ENCODE measurements at places on chromosomes 16 and 17.
A peak's percentile ranks its signal among the peaks of the same experiment; 100 is the strongest.

DNA sequence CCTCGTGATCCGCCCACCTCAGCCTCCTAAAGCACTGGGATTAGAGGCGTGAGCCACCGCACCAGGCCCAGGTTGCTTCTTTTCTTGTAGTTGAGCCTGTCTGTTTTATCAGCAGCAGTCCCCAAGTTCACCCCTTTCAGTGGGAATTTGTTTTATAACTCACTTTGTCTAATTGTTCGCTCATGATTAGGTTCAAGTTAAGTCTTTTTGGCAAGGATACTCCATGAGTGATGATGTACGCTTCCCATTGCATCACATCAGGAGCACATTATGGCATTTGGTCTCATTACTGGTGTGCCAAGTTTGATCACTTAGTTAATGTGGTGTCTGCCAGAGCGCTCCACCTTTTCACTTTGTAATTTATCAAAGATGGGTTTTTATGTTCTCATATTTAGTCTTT is 14.4 kb upstream of the GJD3 start:
- DNase-seq, result no peak

GRCh38 chr16:2465653-2466415 is 5.3 kb upstream of the NTN3 start:
- no peak for DNase-seq

- no peak for DNase-seq
Observed at GRCh38 chr16:89361751-89362539, 128.4 kb downstream of the ANKRD11 start.

DNA sequence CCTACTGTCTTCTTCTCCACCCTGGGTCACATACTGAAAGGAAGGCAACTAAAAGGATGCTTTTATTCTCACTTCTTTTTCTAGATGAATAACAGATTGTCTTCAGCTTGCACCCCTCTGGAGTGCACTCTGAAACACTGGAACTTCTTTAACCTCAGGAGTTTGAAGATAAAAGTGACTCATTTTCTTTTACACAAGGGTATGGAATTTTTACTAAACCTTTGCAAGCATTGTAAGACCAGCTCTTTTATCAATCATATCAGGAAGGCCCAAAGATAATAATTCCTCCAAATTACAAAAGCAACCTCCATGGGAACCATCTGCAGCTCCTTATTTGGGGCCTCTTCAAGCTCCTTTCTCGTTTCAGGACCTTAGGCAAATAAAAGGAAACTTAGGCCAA is 193.5 kb upstream of the KIF2B start:
- no peak for DNase-seq

- DNase-seq, result no peak
Observed at GRCh38 chr17:35931794-35932425, 1.3 kb upstream of the RDM1 start.

GRCh38 chr17:82799591-82799990 is 40.2 kb downstream of the ZNF750 start:
- DNase-seq, result no peak

- DNase-seq, result peak; percentile 96
Observed at GRCh38 chr16:58022601-58023371, 2.8 kb upstream of the MMP15 start.

GRCh38 chr16:35182943-35183550 is 1723.6 kb downstream of the TP53TG3F start:
- DNase-seq, result no peak

- peak; percentile 73 for DNase-seq
Observed at GRCh38 chr17:31858642-31859486, at the start of gene COPRS. Gene COPRS (minus strand): TSS chr17:31859244. CDS start chr17:31859199, 45 bp downstream.

GRCh38 chr17:1071103-1071825 is 74.3 kb downstream of the TIMM22 start:
- DNase-seq, result no peak

- no peak for DNase-seq
Observed at GRCh38 chr17:51830451-51830850, 328.1 kb downstream of the CA10 start.

- DNase-seq, result no peak
Observed at GRCh38 chr16:80719573-80719972, 84.8 kb downstream of the CDYL2 start.

DNA sequence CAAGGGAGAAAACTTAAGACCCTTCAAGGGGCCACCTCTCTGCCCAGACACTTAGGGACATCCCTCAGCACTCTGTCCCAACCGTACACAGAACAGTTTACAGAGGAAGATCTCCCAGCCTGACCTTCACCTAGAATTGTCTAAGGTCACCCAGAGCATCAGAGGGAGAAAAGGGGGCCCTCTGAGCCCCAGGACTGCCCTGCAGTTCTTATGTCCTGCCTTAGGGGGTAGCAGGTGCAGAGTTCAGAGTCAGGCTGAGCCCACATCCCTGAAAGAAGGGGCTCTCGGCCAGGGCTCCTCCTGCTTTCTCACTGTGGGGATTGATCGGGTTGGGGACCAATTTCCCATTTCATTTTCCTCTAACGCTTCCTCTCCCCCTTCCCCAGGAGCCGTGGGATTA is 15.4 kb downstream of the CA4 start:
- no peak for DNase-seq

GRCh38 chr16:53966821-53967571 is 263.0 kb downstream of the FTO start:
- DNase-seq, result no peak

GRCh38 chr16:10013774-10014173 is 168.5 kb downstream of the GRIN2A start:
- DNase-seq, result no peak

GRCh38 chr17:73826181-73826871 is 182.1 kb upstream of the SDK2 start:
- DNase-seq, result no peak

GRCh38 chr17:21602176-21602575 is 90.1 kb upstream of the KCNJ18 start:
- DNase-seq, result no peak

DNA sequence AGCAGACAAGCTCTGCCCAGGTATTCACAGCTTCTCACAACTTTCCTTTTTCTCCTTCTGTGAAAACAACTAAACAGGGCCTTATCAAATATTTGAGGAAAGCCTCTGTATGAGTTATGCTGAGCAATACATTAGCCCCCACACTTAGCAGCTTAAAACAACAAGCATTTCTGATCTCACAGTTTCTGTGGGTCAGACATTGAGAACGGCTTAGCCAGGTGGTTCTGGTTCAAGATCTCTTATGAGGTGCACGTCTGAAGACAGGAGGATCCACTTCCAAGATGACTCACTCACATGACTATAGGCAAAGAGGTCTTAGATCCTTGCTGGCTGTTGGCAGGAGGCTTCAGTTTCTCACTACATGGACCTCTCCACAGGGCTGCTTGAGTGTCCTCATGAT is 181.4 kb upstream of the WSCD1 start:
- no peak for DNase-seq

- no peak for DNase-seq
Observed at GRCh38 chr16:78821335-78821734, 721.9 kb downstream of the WWOX start.

DNA sequence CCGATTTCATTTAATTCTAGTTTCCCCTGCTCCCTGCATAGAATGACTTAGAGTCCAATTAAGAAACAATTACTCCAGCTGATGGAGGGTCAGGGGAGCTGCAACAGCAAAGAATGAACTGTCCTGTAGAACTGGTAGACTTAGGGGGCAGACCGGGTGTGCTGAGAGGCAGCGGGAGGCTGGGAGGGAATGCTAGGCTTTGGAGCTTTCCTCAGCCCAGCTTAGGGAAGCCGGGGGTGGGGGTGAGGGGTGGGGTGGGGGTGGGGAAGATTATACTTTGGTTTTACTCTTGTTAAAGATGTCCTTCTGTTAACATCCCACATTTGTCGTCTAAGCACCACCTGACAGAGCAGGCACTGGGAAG is 458.6 kb upstream of the ASIC2 start:
- no peak for DNase-seq

GRCh38 chr16:86566601-86566965 is at the start of gene FOXC2:
Gene FOXC2 (plus strand): TSS chr16:86566829. CDS start chr16:86567336, 507 bp downstream.
- DNase-seq, result no peak

DNA sequence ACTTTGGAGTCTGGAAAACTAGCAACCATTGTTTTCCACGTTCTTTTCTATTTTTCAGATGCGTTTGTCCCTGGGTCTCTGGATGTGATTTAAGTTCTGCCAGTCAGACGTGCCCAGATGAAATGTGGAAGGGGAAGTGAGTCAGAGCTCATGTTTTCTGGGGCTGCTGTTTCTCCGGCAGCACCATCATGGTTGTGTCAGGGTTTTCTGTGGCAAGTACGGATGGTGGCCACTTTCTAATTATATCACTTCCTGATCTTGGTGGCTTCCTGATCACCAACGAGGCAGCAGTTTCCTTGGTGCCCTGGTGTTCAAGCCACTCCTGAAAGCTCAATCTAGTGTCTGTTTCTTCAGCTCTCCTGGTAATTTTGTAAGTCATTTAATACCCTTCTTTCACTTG is 31.4 kb upstream of the PMFBP1 start:
- no peak for DNase-seq

- no peak for DNase-seq
Observed at GRCh38 chr16:88893127-88893968, 26.9 kb upstream of the PABPN1L start.

GRCh38 chr16:88763502-88764053 is 21.4 kb downstream of the PIEZO1 start:
- DNase-seq, result no peak

- DNase-seq, result no peak
Observed at GRCh38 chr17:60493847-60494321, 32.2 kb downstream of the APPBP2 start.

DNA sequence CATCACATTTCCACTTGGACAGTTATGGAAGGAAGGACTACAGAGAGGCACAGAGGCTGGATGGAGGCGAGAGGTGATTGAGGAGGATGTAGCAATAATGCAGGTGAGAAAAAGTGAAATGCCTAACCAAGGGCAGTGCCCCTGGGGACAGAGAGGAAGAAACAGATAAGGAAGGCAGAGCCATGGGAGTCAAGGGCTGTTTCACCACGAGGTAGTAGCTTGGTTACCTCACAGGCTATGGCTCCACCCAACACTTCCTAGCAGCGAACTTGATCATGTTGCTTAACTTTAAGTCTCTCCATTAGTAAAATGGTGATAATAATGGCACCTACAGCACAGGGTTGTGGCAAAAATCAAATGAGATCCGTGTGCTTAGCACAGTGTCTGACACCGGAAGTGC is 83.9 kb downstream of the YPEL2 start:
- no peak for DNase-seq

DNA sequence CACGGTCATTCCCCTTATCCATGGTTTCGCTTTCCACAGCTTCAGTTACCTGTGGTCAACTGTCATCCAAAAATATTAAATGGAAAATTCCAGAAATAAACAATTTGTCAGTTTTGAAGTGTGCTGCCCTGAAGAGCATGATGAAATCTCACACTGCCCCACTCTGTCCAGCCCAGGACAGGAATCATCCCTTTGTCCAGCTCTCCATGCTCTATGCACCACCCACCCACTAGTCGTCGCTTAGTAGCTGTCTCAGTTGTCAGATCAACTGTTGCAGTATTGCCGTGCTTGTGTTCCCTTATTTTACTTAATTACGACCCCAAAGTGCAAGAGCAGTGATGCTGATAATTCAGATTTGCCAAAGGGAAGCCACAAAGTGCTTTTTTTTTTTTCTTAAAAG is 10.3 kb downstream of the KRT9 start:
- DNase-seq, result no peak

DNA sequence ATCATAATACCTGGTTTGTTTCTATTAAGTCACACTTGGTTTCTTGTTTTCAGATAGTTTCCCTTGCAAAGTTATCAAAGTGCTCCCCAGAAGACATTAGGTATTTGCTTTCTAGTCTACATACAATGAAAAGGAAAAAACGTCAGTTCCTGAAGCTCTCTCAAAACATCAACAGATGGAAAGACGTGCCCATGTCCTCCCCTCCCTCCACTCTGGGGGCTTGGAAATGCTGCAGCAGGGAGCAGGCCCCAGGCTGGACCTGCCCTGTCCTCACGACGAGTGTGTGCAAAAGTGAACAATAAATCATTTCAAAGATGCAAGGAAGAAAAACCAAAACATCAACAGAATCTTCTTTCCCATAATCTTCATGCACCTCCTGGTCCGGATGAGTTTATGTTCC is 118.5 kb downstream of the USP22 start:
- DNase-seq, result no peak

DNA sequence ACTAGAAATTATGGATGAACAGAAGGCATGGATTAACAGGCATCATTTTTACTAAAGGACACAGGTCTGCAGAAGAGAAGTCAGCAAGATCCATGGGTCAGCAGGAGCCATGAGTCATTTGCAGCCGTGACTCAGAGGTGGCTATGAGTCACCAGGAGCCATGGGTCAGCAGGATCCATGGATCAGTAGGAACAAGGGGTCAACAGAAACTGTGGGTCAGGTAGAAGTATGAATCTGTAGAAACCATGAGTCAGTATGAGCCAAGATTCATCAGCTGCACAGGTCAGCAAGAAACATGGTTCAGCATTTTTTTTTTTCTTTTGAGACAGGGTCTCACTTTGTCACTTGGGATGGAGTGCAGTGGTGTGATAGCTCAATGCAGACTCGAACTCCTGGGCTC is 58.2 kb upstream of the HS3ST4 start:
- DNase-seq, result no peak

DNA sequence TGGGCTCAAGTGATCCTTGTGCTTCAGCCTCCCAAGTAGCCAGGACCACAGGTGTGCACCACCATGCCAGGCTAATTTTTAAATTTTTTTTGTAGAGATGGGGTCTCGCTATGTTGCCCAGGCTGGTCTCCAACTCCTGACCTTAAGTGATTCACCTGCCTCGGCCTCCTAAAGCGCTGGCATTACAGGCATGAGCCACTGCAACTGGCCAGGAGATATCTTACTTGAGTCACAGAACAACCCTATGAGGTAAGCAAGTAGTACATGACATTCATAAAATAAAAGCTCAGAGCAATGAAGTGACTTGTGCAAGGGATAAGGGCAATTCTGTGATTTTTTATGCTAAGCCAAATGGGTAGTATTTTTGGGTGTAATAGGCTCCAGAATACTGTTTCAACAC is 57.3 kb downstream of the CDC27 start:
- DNase-seq, result no peak

GRCh38 chr17:2594722-2595599 is 1.5 kb downstream of the PAFAH1B1 start:
- peak; percentile 2 for DNase-seq

DNA sequence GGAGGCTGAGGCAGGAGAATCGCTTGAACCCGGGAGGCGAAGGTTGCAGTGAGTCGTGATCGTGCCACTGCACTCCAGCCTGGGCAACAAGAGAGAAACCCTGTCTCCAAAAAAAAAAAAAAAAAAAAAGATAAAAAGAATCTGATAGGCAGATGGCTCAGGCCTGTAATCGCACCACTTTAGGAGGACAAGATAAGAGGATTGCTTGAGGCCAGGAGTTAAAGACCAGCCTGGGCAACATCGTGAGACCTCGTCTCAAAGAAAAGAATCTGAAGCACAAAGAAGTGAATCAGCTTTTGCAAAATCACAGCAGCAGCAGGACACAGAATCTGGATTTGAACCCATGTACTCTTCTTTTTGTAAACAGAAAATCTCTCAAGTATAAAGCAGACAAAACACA is 7.6 kb downstream of the NOB1 start:
- no peak for DNase-seq

DNA sequence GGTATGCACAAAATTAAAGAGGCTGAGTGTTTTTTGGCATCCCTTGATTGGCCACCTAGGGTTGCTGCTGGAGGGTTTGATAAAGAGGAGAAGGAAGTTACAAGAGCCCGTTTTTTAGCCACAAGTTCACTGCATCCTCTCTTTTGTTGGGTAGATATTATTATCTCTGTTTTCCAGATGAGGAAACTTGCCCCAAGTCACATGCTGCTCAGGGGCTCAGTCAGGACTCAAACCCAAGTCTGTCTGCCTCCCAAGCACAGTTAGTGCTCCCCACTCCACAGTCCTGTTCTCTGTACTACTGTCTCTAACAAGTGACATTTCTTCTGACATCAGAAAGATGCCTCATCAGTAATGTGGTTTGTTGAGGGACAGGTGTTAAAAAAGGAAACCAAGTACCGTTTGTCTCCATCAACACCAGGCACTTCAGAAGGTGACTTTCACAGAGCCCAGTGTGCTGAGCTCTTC is 1.4 kb downstream of the NT5M start:
- DNase-seq, result no peak

Measured in NCI-H1092 treated with DMSO at 0.1 percent for 48 hours (cell line).